Hematopoietic multipotent progenitor cell treated with erythropoietin and hydrocortisone succinate and interleukin-3 and kit ligand, for 4 days (in vitro differentiated cells): ENCODE measurements at places on chromosomes 13 and 19.

- DNase-seq = no peak
Measured at GRCh38 chr13:101869553-101869952, 417.1 kb downstream of the ITGBL1 start.

DNA sequence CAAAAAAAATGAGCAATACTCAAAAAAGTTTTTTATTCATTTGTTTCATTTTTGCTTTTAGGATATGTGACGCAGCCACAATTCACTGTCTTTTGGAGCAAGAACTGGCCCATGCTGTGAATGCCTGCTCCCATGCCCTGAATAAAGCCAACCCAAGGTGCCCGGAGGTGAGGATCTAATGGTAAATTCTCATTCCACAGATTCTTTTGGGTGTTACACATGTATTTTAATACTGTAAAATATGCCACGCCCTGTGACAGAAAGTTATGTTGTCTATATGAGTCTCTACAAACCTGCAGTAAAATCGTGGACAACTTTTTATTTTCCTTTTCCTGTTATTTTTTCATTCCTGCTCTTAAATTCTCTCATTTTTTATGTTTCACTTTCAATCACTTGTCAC lies 57.5 kb upstream of the AKAP11 start:
- DNase-seq = no peak

DNA sequence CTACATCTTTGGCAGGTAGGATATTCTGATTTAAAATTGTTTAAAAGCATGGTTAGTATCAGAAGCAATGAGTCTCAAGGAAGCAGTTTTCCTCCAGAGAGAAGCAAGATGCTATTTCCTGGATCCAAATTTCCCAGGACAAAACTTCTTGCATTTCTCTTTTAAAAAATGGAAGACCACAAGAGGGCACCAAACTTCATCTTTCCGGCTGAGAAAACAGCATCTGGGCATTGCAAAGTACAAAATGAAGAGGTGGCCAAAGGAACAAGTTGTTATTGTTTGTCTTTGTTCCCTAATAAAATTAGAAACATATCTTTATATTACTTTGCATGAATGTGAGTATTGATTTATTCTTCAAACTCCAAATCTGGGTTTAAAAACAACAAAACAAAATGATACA lies 60.0 kb upstream of the LRCH1 start:
- peak; percentile 73 for DNase-seq

GRCh38 chr19:57812226-57812625 lies 2.5 kb downstream of the ZNF552 start:
- peak; percentile 71 for DNase-seq

DNA sequence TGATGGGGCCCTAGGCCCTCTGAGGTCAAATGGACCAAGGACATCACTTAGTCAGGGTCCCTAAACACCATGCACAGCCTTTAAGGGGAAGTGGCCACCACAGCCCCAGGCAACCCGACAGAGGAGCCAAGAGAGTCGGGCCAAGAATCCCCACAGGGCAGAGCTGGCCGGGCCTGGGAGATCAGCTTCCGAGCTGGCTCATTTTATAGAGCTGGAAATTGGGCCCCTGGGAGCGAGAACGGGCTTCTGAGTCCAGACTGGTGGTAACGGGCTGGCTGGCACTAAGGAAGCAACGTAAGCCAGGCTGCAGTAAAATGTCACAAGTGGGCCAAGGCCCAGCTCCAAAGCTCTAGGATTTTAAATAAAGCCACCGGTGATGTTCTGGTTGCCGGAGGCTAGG lies 51.1 kb downstream of the HSPH1 start:
- DNase-seq = no peak

DNA sequence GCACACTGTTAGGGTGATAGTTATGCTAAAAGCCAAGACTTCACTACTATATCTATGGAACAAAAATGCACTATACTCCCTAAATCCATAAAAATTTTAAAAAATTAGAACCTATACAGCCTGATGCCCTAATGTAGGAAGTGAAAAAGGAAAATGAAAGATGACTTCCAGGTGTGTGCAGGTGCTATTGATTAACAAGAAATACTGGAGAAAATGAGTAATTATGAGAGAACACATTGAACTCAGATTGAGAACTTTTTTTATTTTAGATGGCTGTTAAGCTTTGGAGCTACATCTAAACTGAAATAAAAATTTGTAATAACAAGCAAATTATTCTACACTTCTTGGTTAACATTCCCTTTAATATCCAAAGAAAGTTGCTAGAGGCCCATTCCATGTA lies 1015.7 kb downstream of the PCDH9 start:
- DNase-seq = no peak

DNA sequence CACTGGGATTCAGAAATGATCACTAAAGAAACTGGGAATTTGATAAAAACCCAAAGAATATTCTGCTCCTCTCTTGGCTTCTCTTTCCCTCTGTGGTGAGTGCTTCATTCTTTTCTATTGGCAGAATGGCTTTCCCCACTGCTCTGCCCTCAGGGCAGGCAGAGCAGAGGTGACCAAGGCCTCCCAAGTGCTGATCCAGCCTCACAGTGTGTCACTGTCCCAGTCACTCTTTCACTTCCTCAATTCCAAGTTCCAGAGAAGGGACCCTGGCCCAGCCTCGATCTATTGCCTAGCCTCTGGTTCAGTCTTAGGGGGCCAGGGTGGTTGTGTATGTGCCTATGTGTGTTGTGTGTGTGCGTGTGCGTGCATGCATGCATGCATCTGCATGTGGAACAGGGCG lies 180.6 kb upstream of the TMTC4 start:
- DNase-seq = no peak

- DNase-seq = peak; percentile 7
Measured at GRCh38 chr19:37362733-37363132, 8.2 kb upstream of the ZNF527 start.

- no peak for DNase-seq
Measured at GRCh38 chr13:26978081-26978860, 193.3 kb downstream of the USP12 start.

- DNase-seq = no peak
Measured at GRCh38 chr19:39428283-39429112, 7.3 kb downstream of the RPS16 start.

DNA sequence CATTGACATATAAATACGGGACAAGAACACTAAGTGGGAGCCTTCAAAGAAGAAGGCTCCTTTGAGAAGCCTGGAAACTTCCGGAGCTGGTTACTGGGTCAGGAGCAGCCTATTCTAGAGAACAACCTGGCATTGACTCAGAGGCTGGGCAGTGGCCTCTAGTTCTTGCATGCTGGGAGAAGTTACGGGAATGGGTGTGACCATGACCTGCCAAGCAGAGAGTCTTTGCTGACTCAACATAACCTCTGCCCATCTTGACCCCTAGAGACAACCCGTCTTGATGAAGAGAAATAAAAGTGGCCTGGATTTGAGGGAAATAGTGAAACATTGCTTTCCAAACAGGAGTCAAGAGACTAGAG lies 21.0 kb downstream of the STARD13 start:
- DNase-seq = no peak

DNA sequence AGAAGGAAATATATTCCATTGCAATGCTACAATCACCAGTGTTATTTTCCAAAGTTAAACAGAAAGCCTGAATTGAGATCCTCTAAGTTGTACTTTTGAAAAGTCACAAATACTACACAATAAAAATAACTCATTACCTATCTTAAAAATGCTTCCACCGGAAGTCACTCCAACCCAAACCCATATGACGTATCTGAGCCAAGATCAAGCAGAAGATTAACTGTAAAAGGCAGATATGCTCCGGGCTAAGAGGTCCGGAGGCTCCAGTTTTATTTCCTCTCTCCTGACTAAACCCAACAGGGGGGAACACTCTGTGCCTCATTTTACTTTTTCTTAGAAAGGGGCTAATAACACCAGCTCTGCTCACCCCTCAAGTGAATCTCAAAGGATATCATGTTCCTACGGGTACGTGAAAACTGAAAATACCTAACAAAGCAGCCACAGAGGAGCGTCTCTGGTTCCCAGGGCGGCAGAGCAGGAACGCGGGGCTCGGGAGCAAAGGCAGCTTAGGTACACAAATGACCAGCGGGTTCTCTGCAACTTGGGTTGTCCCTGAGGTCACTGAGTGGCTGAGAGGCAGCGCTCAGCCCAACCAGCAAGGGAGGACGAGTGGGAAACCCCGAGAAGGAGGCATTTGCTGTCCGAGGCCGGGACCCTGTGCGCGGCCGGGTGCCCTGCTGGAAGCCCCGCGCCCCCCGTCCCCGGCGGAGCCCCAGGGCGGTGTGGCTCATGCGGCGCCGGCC lies 750 bp downstream of the RAB20 start:
- peak; percentile 28 for DNase-seq

GRCh38 chr19:39937787-39938186 lies 3.4 kb upstream of the FCGBP start:
- no peak for DNase-seq

DNA sequence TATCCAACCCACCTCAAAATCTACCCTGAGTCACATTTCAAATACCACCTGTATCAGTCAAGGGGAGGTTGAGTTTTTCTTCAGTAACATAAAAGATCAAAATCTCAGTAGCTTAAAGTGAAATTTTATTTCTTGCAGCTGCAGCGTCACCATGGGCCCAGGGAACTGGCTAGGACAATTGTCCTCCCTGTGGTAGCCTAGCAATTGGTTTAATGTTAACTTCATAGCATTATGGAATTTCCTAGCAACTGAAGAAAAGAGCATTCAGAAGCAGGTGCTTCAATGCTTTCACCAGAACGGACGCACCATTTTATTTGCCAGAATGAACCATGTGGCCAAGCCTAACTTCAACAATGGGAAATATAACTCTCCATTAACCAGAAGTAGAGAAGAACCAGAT lies 359.3 kb upstream of the TSHZ3 start:
- no peak for DNase-seq

DNA sequence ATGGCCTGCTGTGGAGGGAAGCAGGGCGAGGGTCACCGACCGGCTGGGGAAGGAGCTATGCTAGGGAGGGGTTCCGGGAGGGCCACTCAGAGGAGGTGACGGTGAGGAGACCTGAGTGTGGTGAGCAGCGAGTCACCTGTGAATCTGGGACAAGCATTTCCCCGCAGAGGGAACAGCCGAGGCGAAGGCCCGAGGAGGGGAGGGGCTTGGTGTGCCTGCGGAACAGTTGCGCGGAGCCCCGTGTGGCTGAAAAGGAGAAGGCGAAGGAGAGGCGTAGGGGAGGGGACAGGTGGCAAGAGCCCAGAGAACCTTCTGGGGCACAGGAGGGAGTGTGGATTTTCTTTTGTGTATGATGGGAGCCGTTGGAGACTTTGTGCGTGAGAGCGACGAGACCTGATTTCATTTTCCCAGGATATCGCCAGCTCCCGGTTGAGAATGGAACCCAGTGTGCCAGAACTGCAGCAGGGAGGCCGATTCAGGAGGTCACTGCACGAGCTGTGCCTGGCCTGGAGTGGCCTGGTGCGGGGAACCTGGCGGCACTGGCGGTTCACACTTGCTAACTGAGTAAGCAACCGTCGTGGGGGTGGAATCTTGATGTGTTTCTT lies 117.7 kb upstream of the ZNF507 start:
- DNase-seq = no peak

- DNase-seq = no peak
Measured at GRCh38 chr13:50449465-50449864, 394.0 kb downstream of the DLEU7 start.

DNA sequence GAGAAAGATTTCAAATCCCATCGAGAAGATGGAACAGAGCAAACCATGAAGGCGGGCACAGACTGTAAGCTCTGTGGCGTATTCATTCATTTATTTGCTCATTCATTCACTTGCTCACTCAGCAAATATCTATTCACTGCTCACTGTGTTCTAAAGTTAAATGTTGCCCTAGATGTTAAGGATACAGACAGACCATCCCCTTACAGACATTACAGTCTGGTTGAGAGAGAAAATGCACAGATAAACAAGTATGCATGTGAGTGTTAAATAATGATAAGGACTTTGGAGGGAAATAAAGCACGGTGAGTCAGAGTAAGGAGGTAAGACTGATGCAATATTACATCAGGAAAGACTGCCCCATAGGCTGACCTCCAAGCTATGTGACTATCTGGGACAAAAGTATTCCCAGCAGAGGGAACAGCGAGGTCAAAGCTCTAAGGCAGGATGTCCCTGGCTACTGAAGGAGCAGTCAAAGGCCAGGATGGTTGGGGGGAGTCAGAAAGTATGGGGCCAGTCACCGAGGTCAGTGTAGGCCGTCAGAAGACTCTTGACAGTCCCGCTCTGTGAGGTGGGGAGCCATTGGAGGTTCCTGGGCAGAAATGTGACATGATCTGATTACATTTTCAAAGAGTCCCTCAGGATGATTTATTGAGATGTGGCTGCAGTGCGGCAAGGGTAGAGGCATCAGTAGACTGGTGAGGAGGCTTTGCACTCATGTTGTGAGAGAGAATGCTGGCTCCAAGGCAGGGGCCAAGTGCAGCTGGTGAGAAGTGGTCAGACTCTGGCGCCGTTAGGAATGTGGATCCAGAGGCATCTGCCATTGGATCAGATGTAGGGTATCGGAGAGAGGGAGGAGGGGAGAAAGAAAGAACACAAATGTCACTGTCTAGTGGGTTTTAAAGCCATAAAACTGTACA lies 37.9 kb downstream of the MBNL2 start:
- DNase-seq = peak; percentile 87

- no peak for DNase-seq
Measured at GRCh38 chr19:48836089-48837017, at the start of gene HSD17B14. TSS of gene HSD17B14 (minus strand) at chr19:48836491. CDS start at chr19:48836411, 80 bp downstream.
